ENCODE measurements at places on chromosomes 11 and 22. TPM values are rescaled to one million over a fixed set of nuclear protein-coding genes. Genes with fewer than 3 reads are reported as not detected.
A peak's percentile ranks its signal among the peaks of the same experiment; 100 is the strongest.

GRCh38 chr11:36016263-36016662 is 72.4 kb downstream of the LDLRAD3 start:
- no peak overlapping the region for H3K4me3 ChIP-seq
- peak; percentile 60 for DNase-seq
- H3K27me3 ChIP-seq: no peaks in the 10 kb centered on the region
- H3K36me3 ChIP-seq: no peaks in the 10 kb centered on the region
- H3K4me1 ChIP-seq: no peaks in the 10 kb centered on the region
- H3K27ac ChIP-seq: no peak overlapping the region

- no peak for DNase-seq
- H3K4me1 ChIP-seq: no peaks in the 10 kb centered on the region
- H3K27ac ChIP-seq: no peak overlapping the region
- H3K36me3 ChIP-seq: no peaks in the 10 kb centered on the region
- H3K27me3 ChIP-seq: no peaks in the 10 kb centered on the region
Observed at GRCh38 chr11:133385781-133386180, 146.5 kb downstream of the OPCML start.

The TREH gene
- not detected for total RNA-seq

GRCh38 chr11:119344291-119345010 is 2.1 kb downstream of the MFRP start:
- H3K27ac ChIP-seq: no peak overlapping the region
- H3K36me3 ChIP-seq: no peaks in the 10 kb centered on the region
- no peak overlapping the region for H3K4me3 ChIP-seq
- peaks cover 6% of the 10 kb centered on the region for H3K4me1 ChIP-seq

The ACTN3 gene
- 189 TPM for total RNA-seq

The KCNJ5 gene
- total RNA-seq: 67.5 TPM

The MFRP gene
- not detected for total RNA-seq
